AG09319 (cell line): ENCODE measurements at places on chromosomes 16 and 17.

GRCh38 chr17:49521088-49521450 lies 26.0 kb downstream of the NGFR start:
- no peak for DNase-seq

GRCh38 chr17:66995944-66996343 lies 31.4 kb downstream of the CACNG4 start:
- no peak for DNase-seq

- no peak for DNase-seq
Measured at GRCh38 chr17:72407931-72408330, 287.1 kb downstream of the SOX9 start.

DNA sequence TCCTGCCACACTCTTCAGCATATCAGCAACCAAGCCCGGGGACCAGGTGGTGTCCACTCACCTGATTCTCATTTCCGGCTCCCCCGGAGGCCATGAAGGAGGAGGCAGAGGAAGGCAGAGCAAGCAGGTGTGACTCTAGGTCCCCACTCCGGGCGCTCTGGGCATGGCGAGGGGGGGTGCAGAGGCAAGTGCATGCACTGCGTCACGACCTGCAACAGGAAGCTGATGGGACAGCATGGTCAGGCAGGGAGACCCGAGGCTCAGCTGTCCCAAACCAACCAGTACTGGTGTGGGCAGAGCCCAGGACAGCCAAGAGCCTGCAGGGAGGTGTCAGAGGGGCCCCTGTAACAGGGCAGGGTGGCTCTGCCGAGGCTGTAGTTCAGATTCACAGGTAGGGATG lies 2.1 kb upstream of the ENGASE start:
- no peak for DNase-seq

GRCh38 chr16:50642349-50642748 lies 38.8 kb downstream of the SNX20 start:
- DNase-seq: no peak

DNA sequence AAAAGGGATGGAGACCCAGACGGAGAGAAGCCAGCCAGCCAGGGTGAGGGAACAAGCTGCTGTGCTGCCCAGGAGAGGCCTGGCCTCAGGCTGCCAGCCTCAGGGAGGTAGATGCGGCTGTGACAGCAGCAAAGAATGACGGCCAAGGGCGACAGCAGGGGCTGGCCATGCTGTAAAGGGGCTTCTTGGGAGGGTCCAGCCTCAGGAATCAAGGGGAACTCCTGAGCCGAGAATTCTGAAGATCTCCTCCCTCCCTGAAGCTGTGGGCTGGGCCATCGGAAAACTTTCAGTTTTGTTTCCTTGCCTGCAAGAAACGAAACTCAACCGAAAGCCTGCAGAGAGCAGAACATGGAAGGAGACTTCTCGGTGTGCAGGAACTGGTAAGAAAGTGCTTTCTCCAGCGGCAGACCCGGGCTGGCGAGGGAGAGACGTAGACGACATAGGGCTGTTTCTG lies at the start of gene XAF1:
Gene XAF1 (plus strand): TSS at position 316 of the 454 bp plus-strand sequence. CDS start 33 bp downstream, at position 349.
- DNase-seq: peak; percentile 34

GRCh38 chr16:56226845-56227525 lies 35.7 kb downstream of the GNAO1 start:
- DNase-seq: no peak

- no peak for DNase-seq
Measured at GRCh38 chr16:88406096-88407041, 23.6 kb downstream of the ZNF469 start.

DNA sequence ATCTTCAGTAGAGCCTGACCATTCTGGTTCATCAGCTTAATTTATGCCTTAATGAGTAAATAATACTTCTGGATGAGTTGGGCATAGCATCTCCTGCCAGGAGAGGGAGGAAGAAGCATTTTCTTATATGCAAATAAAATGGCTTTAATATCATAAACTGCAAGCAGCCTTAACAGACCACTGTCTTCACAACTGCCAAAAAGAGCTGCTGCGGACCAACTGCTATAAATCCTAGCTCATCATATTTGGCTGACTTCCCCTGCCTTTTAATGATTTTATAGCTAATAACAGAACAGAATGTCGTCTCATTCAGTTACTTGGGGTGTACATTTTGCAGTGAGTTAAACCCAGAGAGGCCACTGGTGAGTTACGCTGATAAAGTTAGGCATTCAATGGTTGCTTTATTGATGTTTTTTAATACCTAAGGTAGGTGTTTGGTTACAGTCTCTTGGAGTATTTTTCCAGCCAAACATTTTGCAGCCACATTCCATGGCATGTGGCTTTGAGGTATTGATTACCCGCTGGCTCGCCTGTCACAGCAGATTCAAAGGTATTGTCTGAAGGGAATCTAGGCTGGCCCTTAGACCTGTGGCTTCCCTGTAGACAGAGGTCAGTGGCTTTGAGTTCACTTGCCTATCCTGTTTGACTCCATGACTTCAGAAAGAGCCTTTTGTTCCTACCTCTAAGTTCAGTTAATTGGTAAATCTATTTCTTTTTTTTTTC lies 16.4 kb downstream of the FAM20A start:
- no peak for DNase-seq

GRCh38 chr16:23724096-23724784 lies 11.2 kb upstream of the ERN2 start:
- no peak for DNase-seq

DNA sequence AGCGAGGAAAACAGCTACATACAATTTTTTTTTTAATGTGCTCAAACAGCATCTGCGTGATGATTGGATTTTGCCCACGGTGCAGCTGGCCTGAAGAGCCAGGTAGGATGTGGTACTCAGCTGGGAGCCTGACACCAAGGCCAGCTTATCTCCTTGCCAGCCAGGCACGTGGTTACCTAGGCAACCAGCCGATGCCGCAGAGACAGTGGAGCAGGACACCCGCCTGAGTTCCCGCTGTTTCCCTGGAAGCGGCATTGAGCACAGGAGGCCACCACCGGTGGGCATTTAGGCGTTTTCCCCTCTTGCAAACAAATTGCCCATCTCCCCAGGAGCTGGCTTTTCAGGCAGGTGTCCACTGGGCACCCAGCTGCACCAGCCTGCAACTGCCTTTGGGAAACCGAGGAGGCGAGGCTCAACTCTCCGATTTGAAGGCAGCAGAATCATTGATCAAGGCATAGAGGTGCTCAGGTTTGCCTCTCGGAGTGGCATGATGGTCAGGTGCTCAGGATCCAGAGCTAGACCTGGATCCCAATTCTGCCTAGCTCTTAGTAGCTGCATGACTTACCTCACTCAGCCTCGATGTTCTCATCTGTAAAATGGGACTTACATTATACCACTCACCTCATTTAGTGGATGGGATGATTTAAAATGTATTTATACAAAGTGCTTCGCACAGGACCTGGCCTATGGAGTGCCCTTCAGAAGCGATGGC lies 137.5 kb upstream of the PLCG2 start:
- no peak for DNase-seq

DNA sequence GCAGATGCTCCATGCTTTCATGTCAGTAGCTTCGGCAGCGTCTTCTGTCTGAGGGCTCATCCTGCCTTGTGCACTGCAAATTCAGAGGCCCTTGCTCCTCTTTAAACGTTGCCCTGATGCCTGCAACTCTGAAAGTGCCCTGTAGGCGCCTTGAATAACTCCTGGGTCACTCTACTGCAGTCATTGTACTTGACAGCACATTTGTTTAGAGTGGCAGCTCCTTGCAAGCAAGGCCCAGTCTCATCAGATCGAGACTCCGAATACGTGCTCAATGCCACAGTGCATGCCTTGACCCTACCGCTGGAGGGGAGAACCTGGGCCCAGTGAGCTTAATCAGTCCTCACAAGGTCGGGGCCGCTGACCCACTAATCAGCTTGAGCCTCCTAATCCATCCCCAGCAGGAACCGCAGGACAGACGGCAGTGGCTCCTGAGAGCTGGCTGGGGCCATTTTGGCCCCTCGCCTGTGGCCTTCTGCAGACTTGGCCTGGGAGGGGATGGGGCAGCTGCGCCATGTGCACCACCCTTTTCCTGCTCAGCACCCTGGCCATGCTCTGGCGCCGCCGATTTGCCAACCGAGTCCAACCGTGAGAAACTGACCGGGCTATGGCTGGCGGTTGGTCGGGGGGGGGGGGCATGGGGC lies at the start of gene PRCD:
Gene PRCD (plus strand): TSS at position 414 of the 641 bp plus-strand sequence. CDS start 98 bp downstream, at position 512.
- no peak for DNase-seq

DNA sequence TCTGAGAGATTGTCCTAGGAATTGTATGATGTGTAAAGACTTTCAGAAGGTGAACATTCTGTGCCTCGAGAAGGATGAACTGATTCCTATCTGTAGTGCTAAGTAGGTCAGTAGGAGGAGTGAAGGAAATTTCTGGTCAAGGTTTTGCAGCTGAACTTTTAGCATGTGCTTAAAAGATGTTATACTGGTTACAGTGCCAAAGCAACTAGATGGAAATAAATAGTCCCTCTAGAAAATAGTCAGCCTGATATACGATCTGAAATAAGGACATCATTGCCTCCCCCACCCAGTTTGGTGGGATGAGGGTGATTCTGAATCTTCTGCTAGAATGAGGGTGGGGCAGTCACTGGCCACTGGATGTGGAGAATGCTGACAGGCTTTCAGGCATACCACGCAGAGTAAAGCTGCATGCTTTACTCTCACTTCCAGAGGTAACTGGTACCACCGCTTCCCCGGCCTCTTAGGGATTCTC lies 57.2 kb upstream of the VPS4A start:
- DNase-seq: no peak

DNA sequence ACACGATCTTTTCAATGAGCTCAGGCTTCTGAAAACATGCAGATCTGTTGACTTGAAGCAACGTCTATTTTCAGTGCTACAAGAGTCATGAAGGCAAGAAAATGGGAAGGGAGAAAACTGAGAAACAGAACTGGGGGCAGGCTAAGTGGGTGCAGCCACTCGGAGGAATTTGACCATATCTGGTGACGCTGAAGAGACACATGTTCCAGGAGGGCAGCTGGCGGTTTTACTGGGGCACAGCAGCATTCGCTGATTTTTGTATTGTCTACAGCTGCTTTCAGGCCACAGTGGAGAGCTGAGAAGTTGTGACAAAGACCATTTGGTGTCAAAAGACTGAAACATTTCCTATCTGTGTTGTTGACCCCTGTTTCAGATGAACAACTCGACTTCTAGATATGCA lies 103.0 kb upstream of the ELAC2 start:
- DNase-seq: no peak

DNA sequence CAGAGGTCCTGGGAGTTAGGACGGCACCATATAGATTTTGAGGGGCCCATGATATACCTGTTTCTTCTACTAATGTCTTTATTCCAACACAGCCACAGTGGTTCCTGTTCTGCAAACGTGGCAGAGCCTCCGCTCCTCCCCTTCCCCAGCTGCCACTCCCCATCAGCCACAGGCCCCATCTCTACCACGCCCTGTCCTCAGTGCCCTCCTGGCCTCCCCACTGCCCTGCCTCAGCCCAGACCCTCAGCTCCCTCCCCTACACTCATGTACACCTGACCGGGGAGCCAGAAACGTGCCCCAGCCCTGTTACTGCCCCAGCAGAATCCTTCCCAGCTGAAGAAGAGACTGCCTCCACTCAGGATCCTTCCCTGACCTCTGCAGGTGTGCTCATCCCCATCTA lies 11.9 kb upstream of the RBFOX3 start:
- DNase-seq: no peak

- no peak for DNase-seq
Measured at GRCh38 chr16:71287911-71288310, 1.3 kb downstream of the CMTR2 start.

DNA sequence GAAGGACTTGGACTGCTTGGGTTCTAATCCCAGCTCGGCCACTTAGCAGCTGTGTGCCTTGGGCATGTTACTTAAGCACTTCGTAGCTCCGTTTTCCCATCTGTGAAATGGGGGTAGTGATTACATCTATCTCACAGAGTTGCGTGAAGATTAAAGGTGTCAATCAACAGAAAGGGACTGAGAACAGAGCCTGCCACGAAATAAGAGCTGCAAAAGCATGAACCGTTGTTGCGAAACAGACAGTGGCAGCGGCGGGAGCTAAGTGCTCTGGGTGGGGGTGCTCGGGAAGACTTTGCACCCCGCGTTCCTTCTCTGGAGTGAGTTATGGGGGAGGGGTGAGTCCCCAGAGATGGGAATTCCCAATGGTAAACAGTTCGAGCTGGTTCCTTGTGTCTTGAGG lies 79.6 kb upstream of the LHX1 start:
- no peak for DNase-seq

DNA sequence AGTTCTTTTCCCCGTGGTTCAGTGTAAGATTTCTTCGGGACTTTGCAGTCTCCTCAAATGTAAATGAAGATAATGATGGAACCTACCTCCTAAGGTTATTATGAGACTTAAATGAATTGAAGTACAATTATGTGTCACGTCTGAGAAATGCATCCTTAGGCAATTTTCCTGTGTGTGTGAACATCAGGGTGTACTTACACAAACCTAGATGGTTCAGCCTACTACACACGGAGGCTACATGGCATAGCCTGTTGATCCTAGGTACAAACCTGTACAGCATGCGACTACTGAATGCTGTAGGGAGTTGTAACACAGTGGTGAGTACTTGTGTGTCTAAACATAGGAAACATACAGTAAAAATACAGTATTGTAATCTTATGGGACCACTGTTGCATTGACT lies 1.1 kb upstream of the FAM20A start:
- no peak for DNase-seq

- DNase-seq: no peak
Measured at GRCh38 chr16:29794231-29794710, 3.7 kb downstream of the KIF22 start.

GRCh38 chr17:29061036-29061435 lies 18.1 kb downstream of the PIPOX start:
- no peak for DNase-seq

DNA sequence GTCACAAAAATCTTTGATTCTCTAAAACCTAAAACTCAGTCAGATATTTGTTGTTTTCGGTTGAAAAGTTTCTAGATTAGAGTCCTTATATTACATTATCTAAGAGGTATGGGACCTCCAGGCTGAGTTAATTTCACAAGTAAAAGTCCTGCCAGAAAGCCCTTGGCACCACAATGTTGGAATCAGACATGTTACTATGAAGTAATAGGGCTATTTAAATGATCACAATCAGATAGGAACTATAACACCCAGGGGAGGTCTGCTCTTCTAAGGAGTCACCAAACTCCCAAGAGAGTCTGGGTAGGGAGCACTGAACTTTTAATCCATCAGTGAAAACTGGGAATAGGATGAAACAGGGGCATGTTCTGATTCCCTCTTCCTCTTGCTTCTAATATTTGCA lies 54.2 kb downstream of the WIPI1 start:
- no peak for DNase-seq

DNA sequence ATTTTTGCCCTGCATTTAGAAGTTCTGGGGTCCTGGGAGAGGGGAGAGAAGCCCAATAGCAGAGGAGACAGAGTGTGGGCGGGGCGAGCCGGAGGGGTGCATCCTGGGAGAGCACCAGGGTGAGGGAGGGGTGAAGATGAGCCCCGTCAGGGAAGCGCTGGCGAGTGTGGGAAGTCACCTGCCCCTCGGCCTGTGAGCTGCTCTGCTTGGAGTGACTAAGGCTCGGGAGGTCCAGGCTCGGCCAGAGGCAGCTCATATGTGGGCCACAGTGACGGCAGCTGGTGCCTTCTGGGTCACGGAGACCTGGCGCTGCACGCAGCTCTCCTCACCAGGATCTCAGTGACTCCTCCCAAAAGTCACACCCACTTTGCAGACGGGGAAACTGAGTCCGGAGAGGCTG lies 1.1 kb downstream of the ZG16B start:
- no peak for DNase-seq

GRCh38 chr16:50093607-50094539 lies 28.1 kb downstream of the HEATR3 start:
- no peak for DNase-seq
